Activated T-cell treated with anti-CD3 and anti-CD28 coated beads for 4 hours (primary cell): ENCODE measurements at places on chromosomes 1 and 21.

DNA sequence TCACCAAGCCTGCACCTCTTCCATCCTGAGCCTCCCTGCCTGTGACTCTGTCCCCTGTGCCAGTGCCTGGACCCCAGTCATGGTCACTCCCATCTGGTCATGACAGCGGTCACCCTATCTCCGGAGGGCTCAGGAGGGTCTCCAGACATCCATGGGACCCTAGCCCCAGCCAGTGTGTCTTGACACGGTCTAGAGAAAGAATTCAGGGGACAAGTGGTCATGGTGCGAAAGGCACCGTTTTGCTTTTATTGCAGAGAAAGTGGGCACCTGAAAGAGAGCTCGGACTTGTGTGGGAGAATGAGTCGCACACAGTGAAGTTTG lies 4.7 kb upstream of the RIPK4 start:
- DNase-seq = no peak

- DNase-seq = no peak
These were observed 1333.9 kb downstream of the AMY1C start for GRCh38 chr1:105083611-105084010.

DNA sequence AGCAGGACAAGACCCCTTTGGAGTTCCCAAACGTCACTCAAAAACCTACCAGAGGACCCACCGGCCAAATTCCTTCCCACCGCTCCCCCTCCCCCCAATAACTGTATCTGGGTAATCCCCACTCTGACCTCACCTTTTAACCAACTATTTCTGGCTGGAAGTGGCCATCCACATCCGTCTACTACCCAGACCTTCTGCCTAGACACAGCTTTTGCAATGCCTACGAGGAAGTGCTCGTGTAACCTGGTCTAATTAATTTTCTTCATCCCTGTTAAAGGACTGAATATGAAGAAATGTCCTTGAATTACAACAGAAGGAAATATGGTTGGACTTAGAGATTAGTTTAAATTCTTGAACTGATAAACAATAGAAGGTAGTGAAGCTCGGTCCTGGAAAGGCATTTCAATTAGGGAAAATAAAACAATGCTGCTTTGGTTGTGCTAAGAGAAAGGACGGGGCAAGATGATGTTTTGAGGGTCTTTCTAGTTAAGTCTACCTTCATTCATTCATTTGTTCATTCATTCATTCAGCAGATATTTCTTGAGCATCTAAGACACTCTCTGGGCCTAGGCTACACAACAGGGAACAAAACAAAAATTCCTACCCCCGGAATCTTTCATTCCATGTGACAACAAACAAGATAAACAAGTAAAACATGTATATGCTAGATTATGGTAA lies 18.8 kb downstream of the AVPR1B start:
- no peak for DNase-seq

GRCh38 chr21:15405214-15405613 lies 324.6 kb upstream of the USP25 start:
- DNase-seq = no peak

DNA sequence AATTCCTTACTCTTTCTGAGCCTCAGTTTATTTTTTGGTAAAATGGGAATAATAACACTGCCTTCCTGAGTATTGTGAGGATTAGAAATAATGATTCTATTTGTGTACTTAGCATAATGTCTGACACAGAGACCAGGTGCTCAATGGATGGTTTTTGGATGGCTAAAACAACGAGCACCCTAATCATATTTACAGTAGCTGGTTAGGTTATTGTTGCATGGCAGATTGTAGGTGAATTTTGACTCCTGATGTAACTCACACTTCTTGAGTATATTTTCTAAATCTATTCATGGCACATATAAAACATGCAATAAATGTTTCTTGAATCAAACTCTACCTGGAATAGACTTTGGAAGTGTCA lies 11.9 kb upstream of the DUSP10 start:
- no peak for DNase-seq

- no peak for DNase-seq
These were observed 53.5 kb upstream of the TRAPPC10 start for GRCh38 chr21:43958364-43959158.

DNA sequence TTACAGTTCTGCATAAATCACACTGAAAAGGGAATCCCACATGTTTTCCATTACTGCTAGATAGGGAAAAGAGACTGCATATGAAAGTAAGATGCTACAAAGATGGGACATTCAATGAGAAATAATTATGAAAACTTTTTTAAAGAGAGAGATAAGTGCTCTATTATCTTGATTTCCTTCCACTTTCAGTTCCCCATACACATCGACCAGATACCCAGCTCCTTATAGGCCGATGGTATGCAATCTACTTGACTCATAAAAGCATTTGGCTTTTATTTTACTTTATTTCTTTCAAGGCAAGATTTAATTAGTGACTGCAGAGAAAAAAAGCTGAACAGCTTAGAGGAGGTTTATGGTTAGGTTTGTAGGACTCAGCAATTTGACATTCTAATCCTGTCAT lies 13.1 kb downstream of the BRINP2 start:
- DNase-seq = no peak

GRCh38 chr1:183942933-183943693 lies 94.4 kb downstream of the COLGALT2 start:
- no peak for DNase-seq

DNA sequence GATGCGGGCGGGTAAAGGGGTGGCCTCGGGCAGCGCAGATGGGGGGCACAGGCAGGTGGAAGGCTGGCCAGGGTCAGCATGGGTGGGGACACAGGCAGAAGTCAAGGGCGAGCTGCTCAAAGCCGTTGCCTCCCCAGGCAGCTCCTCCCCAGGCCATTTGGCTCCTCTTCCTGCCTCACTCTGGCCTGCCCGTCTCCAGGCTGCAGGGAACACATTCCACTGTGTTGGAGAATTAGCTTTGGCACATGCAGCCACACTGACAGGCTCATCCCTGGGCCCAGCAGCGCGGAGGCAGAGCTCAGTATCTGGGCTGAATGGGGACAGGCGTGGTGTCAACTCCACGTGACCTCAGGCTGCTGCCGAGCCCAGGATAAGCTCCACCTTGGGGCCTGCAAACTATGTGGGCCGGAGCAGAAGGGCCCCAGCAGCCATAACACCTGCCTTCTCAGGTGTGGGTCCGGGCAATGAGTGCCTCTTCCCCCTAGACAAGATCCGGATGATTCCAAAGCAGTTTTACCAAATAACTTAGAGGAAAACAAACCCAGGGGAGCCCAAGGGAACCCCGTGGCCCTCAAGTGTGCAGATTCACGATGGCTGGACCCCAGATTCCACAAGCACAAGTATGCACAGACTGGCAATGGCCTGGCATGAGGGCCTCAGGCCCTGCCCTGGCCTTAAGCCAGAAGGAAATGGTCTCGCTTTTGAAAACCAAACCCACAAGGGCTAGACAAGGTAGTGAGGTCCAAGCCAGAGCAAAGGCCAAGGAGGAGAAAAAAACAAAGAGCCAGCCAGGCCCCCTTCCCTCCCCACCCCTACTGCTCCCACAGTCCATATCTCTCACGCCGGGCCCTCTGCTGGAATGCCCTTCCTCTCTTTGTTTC lies 40.2 kb downstream of the HSPG2 start:
- no peak for DNase-seq

GRCh38 chr1:86447198-86447790 lies 21.4 kb upstream of the CLCA1 start:
- DNase-seq = no peak

DNA sequence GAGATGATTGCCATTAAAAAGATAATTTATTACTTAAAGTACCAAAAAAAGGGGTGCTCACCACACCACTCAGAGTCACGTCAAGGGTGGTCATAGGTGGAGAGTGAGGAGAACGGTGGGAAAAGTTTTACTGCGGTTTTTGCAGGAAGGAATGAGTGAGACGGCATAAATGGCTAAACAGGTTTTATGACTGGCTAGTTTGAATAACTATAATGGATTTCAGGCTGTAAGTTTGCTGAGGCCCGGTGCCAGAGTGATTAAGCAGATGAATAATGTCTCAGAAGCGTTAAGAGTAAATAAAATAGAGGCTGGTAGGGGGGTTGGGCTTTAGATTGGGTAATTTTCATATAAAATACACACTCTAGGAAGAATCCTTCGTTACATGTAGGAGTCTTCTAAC lies 1337.8 kb downstream of the AMY1C start:
- DNase-seq = no peak

GRCh38 chr1:69403756-69404320 lies 163.9 kb upstream of the LRRC7 start:
- DNase-seq = no peak
